ENCODE measurements at places on chromosomes 5 and 9.
A peak's percentile ranks its signal among the peaks of the same experiment; 100 is the strongest.

GRCh38 chr5:16585041-16585667 lies 31.6 kb downstream of the RETREG1 start:
- no peak for DNase-seq

GRCh38 chr5:108727651-108728565 lies 19.8 kb upstream of the FER start:
- peak; percentile 60 for DNase-seq

- DNase-seq, result no peak
Observed at GRCh38 chr5:134268019-134268601, 42.2 kb upstream of the PPP2CA start.

DNA sequence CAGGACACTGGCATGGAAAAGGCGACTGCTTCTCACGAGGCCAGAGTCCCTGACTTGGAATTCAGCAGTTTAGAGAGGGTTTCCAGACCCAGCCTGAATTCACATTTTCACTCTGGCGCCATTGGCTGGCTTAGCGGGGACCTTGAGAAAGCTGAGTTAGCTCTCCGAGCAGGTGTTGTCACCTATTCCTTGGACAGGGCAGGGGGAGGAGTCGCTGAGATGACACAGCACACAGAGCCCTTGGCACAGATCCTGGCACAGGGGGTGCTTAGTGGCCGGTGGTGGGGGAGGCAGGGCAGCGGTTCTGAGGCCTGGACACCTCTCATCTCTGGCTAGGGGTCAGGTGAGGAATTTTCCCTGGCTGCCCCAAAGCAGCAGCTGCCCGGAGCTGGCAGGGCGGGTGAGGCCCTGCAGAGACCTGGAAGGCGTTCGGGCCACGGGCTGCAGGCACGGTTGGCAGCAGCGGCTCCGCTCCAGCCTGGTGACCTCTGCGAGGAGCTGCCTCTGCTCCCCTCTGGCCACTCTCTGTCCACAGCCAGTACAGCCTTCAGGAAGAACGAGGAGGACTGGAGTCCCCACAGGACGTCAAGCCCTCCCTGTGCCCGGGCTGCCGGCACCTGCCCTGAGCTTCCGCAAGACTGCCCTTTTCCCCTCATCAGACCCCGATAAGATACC lies 72.4 kb upstream of the RAPGEF1 start:
- no peak for DNase-seq

DNA sequence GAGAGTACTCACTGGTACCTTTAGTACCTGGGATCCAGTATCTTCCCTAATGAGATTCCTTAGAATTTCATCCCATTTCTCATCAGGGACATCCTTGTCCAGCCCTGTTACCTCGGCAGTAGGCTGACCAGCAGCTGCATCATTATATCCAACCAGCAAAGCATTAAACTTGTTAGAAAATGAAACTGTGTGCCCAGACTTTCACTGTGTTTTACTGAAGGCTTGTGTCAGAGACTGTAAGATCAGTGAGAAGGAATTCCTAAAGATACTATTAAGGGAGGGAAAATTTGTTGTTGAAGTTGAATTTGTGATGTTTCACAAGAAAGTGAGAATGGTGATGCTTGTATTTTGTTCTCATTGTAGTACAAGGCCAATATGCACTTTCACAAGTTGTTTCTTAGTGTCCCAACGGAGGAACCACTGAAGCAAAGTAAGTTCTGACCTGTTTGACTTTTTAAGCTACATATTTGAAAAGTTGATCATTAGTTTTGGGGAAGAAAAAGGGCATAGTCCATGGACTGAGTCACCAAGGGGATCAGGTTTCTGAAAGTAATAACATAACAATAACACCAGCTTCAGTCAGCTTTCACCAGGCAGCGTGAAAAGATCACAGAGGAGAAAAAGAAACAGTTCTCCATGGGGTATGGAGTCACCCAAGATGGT lies 48.8 kb downstream of the GRAMD2B start:
- no peak for DNase-seq

GRCh38 chr5:39159811-39160490 lies 59.4 kb downstream of the FYB1 start:
- DNase-seq, result no peak

DNA sequence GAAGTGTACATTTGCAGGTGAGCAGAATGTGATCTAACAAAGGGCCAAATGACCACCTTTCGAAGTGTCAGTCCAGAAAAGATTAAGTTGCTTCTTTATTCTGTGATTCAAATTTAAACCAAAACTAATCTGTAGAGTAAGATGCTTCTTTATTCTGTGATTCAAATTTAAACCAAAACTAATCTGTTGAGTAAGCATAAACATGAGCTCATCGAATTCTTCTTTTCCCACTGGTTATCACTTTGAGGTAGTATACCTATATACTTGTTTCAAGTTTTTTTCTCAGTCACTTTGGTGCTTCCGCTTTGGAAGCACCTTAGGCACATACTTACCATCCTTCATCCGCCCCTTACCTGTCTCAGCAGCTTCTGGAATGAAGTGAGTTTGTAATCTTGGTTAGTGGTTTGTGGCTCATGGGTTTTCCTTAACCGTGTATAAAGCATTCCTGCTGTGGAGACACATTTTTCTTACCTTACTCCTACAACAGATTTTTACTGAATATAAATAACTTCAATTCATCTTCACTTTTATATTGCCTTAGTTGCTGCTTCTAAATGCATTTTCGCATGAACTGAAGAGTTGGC lies 40.7 kb upstream of the CTXN3 start:
- DNase-seq, result no peak

- no peak for DNase-seq
Observed at GRCh38 chr9:91502475-91502874, 78.8 kb upstream of the NFIL3 start.
